ENCODE measurements at places on chromosomes 13 and 19.

DNA sequence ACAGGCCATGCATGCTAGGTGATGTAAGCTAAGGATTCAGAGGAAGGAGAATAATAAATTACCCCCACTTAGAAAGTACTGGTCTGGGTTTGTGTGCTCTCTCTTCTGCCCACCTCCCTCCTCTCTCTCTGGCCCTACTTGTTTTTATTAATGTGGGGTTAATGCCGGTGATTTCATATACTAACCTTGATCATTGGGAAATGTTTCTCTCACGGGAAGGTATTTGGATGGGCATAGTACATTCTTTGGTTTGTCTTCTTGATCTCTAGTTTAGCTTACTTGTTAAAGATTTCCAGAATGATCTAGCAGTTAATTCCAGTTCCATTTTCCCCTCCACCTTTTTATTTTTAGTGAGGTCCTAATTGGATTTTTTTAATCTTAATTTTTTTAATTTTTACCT, 24.6 kb downstream of the ARHGAP35 start:
- DNase-seq: no peak

- no peak for DNase-seq
These were observed 56.5 kb downstream of the KL start for GRCh38 chr13:33072759-33073158.

DNA sequence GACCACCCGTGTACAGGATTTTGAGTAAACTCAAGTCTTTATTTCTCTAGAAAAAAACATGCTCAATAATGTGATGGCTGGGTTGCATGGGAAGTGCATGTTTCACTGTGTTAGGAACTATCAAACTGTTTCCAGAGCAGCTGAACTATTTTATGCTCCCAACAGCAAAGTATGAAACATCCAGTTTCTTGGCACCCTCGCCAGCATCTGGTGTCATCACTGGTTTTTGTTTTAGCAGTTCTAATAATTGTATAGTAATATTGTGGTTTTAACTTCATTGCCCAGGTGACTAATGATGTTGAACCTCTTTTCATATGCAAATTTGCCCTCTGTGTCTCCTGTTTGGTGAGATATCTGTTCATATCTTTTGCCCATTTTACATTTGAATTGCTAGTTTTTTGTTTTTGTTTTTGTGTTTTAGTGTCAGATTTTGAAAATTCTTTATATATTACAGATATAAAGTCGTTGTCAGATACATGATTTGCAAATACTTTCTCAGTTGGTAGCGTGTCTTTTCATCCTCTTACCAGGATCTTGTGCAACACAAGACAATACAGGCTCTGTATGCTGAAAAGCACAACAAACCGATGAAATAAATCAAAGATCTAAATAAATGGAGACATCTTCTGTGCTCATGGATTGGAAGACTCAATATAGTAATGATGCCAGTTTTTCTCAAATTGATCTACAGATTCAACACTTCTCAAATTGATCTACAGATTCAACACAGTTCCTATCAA, 87.8 kb downstream of the IPO5 start:
- no peak for DNase-seq

DNA sequence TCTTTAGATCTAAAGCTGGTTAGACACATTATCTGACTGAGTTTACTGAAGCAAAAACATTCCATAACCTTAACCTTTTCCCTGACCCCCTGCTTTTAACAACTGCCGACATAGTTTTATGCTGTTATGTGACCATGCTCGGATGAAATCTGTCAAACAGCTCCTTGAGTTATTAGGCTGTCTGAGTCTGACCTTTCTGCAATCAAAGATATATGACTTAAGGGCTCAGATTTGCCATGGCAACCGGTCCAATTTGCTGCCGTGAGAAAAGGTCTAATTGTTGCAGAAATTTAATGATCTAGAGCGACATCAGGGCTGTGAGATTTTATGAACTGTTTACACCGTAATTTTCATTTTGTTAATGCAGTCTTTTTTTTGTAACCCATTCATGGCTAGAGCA, 61.8 kb downstream of the URI1 start:
- DNase-seq: no peak

GRCh38 chr13:28705461-28706083, 13.2 kb downstream of the SLC46A3 start:
- no peak for DNase-seq

GRCh38 chr13:102651392-102651791, 43.5 kb downstream of the METTL21C start:
- DNase-seq: no peak

DNA sequence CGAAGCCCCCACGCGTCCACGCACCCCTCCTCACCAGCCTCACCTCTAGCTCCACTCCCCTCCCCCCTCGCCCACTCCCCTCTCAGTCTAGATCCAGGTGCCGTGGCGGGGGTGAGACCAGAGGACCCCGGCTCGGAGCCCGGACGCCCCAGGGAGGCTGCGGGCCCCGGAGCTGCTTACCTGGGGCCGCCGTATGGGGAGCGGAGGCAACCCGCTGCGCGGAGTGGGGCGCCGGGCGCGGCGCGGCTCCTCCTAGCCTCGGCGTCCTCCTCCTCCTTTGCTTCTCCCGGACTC, 353 bp downstream of the ENOX1 start:
- DNase-seq: no peak

GRCh38 chr13:46025157-46025556, 27.4 kb downstream of the ZC3H13 start:
- DNase-seq: no peak

DNA sequence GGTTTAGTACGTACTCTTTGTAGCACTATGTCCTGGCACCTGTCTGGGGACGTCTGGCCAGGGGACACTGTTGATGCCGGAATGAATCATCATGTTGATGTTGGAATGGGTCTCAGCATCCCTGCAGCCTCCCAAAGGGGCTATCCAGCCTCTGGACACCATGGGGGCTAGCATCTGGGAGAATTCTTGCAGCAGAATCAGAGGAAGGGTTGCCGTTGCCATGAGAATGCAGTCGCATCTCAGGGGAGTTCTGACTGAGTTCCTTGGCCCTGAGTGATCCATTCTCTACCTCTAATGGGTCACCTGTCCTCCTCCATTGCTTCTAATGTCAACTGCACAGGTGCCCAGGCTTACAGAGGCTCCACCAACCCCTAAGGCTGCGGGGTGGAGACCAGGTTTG, 129.1 kb downstream of the UQCRFS1 start:
- no peak for DNase-seq

- peak; percentile 13 for DNase-seq
These were observed 220.9 kb downstream of the POU4F1 start for GRCh38 chr13:78382491-78382890.

All from heart left ventricle (tissue), 16 donors.